ENCODE measurements at places on chromosomes 12 and 14.

- peak; percentile 32 for DNase-seq
Measured at GRCh38 chr14:51860164-51860824, at the start of gene GNG2. TSS of gene GNG2 (plus strand) at chr14:51860612. CDS start at chr14:51950679, 90,067 bp downstream.

DNA sequence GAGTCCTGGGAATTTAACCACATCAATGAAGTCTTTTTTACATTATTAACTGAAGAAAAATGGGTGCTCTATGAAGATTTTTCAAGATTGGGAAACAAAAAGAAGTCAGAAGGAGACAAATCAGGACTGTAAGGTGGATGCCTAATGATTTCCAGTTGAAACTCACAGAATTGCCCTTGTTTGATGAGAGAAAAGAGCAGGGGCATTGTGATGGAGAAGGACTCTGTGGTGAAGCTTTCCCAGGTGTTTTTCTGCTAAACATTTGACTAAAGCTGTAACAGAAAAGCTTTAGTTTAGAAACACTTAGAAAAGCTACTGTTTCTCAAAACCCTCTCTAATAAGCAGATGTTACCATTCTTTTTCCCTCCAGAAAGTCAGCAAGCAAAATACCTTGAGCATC, 5.8 kb downstream of the IRAK4 start:
- DNase-seq, result no peak

- DNase-seq, result no peak
Measured at GRCh38 chr14:87883750-87884149, 109.2 kb downstream of the GALC start.

DNA sequence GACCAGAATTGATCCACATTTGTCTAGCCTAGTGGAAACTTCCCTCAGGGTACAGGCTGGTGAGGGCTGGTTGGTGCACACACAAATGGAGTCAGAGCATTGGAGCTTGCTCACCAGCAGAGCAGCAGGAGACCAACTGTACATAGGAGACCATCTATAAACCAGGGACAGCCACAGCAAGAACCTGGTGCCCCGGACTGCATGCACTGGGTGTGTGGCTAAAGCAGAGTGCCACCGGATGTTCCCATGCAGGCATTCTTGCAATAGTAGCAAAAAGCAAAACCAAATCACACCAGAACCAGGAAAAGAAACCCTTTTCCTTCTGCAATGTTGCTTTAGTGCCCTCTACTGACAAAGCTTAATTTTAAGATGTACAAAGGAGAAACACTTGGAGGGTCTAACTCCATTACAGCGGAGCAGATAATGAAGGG, 136.4 kb downstream of the MDGA2 start:
- no peak for DNase-seq

- no peak for DNase-seq
Measured at GRCh38 chr14:98927986-98928385, 344.0 kb downstream of the BCL11B start.

GRCh38 chr14:97848317-97848980, 1051.3 kb downstream of the VRK1 start:
- DNase-seq, result no peak

- DNase-seq, result no peak
Measured at GRCh38 chr12:130247634-130248237, 85.5 kb downstream of the FZD10 start.

DNA sequence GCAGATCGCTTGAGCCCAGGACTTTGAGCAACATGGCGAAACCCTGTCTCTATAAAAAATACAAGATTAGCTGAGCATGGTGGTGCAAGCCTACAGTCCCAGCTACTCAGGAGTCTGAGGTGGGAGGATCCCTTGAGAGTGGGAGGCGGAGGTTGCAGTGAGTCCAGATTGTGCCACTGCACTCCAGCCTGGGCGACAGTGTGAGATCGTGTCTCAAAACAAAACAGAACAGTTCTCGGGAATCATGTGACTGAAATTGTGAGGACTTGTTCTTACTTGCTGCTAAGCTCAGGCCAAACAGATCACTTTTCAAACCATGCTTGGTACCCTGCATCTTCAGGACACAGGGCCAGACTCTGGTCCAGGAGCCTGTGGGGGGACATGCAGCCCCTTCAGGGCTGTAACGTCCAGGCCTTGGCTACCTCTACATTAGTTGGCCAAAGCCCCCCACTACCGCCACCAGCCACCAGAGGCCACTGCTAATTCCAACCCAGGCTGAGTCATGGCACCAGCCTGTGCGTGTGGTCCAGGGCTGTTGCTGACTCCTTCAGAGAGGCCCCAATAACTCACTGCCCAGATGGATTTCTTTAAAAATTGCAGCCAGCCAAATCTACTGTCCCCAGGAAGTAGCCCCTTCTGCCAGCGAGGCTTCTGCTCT, 33.4 kb upstream of the SYNDIG1L start:
- DNase-seq, result no peak

- DNase-seq, result no peak
Measured at GRCh38 chr12:76216585-76217472, 131.4 kb downstream of the BBS10 start.

DNA sequence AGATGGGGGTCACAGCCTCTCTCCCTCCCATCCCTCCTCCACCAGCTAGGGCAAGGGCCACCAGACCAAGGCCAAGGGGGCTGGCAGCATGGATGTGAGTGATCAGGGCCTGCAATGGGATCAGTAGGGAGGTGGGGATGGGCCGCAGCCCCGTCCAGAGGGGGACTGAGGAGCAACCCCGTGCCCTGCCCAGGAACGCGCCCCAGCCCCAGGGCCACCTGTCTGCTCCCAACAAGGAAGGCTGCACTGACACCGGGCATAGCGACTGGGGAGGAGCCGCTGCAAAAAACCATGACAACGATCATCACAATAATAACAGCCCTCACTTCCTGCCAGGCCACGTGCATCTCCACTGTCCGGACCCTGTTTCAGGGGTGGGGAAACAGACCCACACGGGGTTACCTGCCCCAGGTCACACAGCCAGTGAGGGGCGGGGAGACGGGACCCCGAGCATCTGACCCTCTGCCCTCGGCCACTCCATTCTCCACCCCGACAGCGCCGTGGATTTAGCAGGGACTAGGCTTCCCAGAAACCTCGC, 24.3 kb downstream of the NCOR2 start:
- no peak for DNase-seq

DNA sequence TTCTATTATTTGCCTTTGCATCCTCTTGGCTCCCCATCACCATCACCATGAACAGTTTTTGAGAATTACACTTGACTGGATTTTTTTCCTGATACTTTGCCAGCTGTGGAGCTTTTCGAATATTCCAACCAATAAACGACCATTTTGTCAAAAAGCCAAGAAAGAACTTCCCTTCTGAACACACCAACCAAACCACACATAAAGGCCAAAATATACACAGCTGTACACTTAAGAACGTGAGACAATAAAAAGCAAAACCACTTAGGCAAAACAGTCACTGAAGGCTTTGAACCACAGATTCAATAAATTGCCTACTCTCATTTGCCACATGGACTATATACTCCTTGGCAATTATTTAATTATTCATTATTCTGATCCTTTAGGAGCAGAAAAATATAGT, 1.1 kb downstream of the C14orf93 start:
- DNase-seq, result no peak

DNA sequence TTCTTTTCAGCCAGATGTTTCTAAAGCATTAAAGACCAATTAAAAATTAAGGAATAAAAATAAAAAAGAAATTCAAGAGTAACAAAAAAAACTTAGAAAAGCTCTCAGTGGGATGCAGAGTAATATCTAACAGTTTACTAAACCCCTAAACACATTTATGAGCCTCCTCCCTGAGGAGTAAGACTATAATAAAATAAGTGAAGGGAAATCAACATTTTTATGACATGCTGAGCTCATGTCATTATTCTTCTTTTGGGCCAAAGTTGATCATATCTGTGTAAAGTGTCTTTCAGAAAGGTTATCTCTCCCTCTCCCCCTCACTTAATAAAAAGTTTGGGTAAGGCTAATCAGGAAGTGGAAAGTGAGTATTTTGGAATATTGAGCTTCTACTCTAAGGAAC, 122.1 kb downstream of the MYRFL start:
- DNase-seq, result no peak

- no peak for DNase-seq
Measured at GRCh38 chr12:123757561-123757960, 4.5 kb upstream of the DNAH10 start.

GRCh38 chr12:51450333-51450732, 25.7 kb downstream of the SLC4A8 start:
- no peak for DNase-seq

- DNase-seq, result no peak
Measured at GRCh38 chr12:69028941-69029729, 96.2 kb upstream of the CPM start.

- no peak for DNase-seq
Measured at GRCh38 chr12:57839996-57840395, 6.5 kb downstream of the CTDSP2 start.

GRCh38 chr12:53223389-53224060, 8.5 kb downstream of the RARG start:
- DNase-seq, result peak; percentile 68

DNA sequence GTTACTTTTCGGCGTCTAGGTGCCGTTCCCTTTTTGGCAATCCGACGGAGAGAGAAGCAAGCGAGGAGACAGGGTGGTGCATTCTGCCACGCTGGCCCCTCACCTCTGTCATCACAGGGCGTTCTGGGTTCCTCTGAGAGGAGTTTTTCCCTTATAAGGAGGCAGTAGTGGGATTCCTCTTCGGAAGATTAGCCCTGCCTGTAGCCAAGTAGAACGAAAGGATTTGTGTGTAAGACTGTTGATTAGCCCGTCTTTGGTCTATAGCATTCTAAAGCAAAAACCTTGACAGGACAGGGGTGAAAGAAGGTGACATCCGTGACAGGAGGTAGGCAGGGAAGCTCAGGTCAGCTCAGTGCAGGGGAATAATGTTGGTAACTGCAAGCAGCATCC, 9.1 kb upstream of the NEMF start:
- DNase-seq, result no peak

DNA sequence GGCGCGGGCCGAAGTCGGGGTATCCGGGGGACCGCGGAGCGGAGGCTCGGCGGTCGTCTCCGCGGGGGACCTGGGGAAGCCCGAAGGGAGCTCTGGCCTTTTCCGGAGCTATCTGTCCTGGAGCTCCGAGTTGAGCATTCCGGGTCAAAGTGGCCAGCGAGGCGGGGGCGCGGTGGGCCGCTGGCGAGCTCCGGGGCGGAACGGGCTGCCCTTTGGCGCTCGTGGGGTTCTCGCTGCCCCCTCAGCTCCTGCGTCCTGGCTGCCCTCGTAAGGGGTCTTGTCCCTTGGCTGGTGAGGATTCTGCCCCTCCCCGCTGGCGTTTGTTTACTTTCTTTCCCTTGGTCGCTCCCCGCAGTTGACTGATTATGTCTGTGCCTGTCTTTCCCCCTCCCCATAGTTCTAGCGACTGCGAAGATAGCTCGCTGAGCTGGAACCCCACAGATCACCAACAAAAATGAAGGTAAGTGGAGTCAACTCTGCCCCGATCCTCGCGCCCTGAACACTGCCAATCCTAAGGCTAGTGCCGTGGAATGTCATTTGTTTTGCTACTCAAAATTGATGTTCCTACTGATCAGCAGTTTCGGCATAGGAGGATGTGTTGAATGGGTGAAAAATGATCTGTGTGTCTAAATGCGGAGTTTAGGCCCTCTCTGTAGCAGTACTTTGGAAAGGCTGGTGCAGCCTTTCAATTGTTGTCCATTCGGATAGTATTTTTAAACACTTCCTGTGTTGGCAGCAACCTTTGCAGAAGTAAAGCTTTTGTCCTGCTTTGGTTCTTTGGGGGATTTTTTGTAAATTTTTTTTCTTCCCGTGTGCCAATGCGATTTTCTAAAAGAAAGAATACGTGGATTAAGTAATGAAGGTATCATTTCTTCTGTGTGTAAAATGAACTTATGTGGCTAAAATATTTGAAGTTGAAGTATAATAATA, 1.3 kb downstream of the ARID4A start:
- peak; percentile 30 for DNase-seq

DNA sequence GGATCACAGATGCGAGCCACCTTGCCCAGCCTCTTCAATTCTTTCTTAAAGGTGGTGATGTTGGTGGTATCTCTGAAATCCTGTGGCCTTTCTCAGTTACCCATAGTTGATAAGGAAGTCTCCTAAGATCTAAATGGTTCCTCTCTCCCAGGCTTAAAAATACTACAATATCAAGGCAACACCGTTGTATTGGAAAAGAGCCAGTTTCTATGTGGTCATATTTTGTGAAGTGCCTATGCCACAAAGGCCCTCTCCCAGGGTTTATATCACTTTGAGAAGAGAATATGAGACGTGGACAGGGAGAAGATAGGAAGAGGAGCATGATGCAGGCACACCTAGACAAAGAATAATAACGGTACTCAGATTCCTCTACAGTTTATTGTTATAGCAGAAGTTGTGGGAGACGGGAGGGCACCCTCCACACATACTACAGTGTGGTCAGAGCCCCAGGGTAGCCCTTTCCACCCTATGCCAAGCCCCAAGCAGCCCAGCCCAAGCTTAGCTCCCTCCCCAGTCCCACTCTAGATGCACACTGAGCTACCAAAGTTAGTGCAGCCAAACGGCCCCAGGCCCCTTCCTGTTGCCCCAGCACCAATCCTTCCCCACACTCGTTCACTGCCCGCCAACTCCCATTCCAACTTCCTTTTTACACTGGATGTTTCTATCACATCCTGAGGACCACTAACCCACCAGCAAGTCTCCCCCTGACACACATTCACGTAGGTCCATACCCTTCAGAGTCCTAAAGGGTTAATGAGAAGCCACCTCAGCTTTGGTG, 8.3 kb downstream of the NDRG2 start:
- no peak for DNase-seq

GRCh38 chr12:6612652-6613014, 5.5 kb upstream of the CHD4 start:
- DNase-seq, result no peak

DNA sequence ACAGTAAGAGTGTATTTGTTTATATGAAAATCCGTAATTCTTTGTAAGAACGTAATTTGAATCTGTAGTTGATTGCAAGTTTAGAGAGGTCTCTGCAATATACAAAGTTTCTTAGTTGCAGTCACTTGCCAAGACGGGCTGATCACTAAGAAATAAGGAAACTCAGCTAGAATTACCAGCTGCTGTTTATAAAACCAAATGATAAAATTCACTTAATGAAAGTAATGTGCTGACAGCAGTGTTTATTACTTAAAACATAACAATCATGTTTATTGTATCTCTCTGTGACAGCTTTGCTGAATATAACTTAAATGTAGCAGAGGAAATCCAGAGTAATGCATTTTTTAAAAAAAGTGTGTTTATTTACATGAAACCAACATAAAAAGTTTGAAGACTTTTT, 31.2 kb downstream of the SRGAP1 start:
- no peak for DNase-seq

DNA sequence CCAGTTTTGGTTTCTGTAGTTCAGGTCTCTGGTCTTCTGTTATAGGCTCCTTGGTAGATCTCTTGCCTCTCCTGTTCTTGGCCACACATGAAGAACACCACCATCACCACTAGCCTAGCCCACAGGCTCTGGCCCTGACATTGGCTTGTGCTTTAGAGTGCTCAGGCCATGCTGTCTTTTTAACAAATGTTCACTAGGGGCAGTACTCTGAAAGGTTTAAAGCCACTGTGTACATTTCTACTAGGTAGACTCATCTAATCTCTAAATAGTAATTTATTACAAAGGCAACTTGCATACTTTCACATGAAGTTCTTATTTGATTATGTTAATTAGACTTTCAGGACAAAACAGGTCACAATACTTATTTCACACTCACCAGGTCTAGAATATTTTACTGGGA, 38.3 kb downstream of the PDE6H start:
- DNase-seq, result no peak

GRCh38 chr14:91144425-91145145, 30.7 kb downstream of the DGLUCY start:
- DNase-seq, result no peak
